ENCODE measurements at places on chromosomes 5 and 9.

GRCh38 chr5:17081142-17081541, 136.3 kb upstream of the BASP1 start:
- no peak for DNase-seq
- H3K4me3 ChIP-seq, result no peak overlapping the region
- no peaks in the 10 kb centered on the region for H3K36me3 ChIP-seq
- H3K27me3 ChIP-seq, result no peaks in the 10 kb centered on the region
- peaks cover 6% of the 10 kb centered on the region for H3K4me1 ChIP-seq
- no peak overlapping the region for H3K27ac ChIP-seq

DNA sequence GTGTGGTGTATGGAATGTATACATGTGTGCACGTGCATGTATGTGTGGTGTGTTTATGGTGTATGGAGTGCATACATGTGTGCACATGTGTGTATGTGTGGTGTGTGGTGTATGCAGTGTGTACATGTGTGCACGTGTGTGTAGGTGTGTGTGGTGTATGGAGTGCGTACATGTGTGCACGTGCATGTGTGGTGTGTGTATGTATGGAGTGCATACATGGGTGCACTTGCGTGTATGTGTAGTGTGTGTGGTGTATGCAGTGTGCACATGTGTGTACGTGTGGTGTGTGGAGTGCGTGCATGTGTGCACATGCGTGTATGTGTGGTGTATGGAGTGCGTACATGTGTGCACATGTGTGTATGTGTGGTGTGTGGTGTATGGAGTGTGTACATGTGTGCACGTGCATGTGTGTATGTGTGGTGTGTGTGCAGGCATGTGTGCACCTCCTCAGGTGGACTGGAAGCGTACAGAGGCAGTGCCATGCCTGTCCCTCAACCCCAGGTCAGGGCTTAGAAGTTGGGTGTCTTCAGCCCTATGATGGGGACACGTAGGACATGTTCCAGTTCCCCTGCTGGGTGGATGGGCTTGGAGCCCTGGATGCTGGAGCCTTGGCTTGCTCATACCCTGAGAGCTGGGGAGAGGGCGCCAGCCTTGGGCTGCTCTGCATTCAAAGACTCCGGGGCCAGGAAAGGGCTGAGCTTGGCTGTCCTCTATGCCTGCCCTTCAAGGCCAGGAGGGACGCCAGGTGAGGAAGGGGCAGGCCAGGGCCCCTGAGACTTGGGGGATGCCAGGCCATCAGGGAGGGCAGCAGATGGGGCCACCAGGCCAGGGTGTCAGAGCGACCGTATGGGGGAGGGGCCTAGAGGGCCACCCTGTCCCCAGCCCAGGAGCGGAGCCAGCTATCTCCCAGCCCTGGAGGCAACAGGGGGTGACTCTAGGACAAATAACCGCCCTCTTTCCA, 12.2 kb downstream of the MYMK start:
- H3K27ac ChIP-seq, result no peak overlapping the region
- no peak overlapping the region for H3K4me3 ChIP-seq
- no peaks in the 10 kb centered on the region for H3K36me3 ChIP-seq
- peaks cover 19% of the 10 kb centered on the region for H3K4me1 ChIP-seq
- H3K27me3 ChIP-seq, result no peaks in the 10 kb centered on the region
- no peak for DNase-seq

GRCh38 chr5:26482810-26483375, 555.5 kb downstream of the CDH9 start:
- H3K4me3 ChIP-seq, result no peak overlapping the region
- H3K36me3 ChIP-seq, result no peaks in the 10 kb centered on the region

GRCh38 chr9:138066049-138066448, 188.5 kb downstream of the CACNA1B start:
- H3K27me3 ChIP-seq, result no peaks in the 10 kb centered on the region
- H3K4me3 ChIP-seq, result no peak overlapping the region
- no peaks in the 10 kb centered on the region for H3K4me1 ChIP-seq
- H3K36me3 ChIP-seq, result no peaks in the 10 kb centered on the region

DNA sequence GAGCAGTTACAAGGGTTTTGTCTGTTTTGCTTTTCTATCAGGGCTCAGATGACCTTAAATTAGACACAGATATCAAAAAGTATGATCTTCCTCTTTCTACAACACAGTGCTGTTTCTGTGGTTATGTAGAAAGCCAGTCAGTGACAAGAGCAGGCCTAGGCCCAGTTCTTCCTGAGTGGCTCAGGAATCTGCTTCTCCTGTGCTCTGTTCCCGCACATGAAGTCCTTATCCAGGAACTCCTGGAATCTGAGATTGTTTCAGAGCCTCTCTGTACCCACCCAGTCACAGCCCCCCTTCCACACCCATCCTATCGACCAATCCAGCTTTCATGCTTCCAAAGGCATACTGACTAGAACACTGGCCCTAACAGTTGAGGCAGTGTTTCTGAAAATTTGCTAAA, 40.4 kb upstream of the SMU1 start:
- no peaks in the 10 kb centered on the region for H3K27me3 ChIP-seq
- H3K4me3 ChIP-seq, result no peak overlapping the region
- DNase-seq, result no peak
- no peak overlapping the region for H3K27ac ChIP-seq
- peaks cover 1% of the 10 kb centered on the region for H3K4me1 ChIP-seq

GRCh38 chr9:77750284-77750683, 102.2 kb upstream of the GNA14 start:
- no peak overlapping the region for H3K4me3 ChIP-seq
- no peak for DNase-seq
- no peaks in the 10 kb centered on the region for H3K36me3 ChIP-seq
- H3K27ac ChIP-seq, result no peak overlapping the region
- H3K27me3 ChIP-seq, result no peaks in the 10 kb centered on the region
